Right kidney (tissue), 9 donors: ENCODE measurements at places on chromosomes 2 and 18.

- DNase-seq: no peak
Measured at GRCh38 chr2:104432991-104433390, 420.9 kb upstream of the POU3F3 start.

GRCh38 chr2:76288598-76288997, 577.9 kb upstream of the GCFC2 start:
- DNase-seq: no peak

DNA sequence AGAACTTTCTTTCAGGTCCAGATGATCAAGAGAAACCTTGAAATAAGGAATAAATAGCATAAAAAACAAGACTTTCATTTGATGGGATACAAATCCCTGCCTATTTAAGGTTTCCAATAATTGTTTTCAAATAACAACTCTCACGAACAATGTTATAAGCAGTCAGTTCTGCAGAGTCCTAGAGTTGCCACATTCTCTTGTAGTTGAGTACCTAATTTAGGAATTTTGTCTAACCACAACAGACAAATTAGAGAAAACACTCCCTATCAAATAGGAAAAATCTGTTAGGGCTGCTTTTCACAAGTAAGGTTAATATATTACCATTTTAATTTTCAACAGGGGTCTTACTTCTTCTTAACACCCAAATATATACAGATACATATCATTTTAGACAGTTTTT, 130.1 kb upstream of the CDH20 start:
- no peak for DNase-seq

GRCh38 chr2:109318150-109318948, 189.3 kb downstream of the SH3RF3 start:
- DNase-seq: peak; percentile 80

DNA sequence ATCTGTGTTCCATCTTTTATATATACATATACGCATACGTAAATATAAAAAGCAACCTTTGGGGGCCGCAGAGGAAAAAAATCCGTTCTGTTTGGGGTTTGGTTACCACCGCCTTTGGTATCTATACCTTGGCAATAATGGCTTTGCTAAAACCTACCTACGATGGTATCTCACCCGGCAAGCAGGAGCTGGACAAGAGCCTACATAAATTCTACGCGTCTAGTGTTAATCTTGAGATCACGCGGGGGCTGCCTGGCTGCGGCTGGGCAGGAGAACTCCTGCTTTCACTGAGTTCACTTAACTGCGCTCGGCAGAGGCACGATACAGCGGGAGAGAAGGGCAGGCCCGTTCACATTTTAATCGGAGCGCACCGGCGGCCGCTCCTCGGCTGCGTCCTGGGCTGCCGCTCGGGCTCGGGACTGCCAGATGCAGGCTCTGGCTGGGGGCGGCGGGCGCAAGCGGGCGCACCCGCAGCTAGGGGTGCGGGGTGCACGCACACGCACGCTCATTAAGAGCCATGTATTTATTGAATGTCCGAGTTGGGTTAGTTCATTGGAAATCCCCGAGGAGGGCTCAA, 1.7 kb upstream of the POU3F3 start:
- DNase-seq: peak; percentile 94

DNA sequence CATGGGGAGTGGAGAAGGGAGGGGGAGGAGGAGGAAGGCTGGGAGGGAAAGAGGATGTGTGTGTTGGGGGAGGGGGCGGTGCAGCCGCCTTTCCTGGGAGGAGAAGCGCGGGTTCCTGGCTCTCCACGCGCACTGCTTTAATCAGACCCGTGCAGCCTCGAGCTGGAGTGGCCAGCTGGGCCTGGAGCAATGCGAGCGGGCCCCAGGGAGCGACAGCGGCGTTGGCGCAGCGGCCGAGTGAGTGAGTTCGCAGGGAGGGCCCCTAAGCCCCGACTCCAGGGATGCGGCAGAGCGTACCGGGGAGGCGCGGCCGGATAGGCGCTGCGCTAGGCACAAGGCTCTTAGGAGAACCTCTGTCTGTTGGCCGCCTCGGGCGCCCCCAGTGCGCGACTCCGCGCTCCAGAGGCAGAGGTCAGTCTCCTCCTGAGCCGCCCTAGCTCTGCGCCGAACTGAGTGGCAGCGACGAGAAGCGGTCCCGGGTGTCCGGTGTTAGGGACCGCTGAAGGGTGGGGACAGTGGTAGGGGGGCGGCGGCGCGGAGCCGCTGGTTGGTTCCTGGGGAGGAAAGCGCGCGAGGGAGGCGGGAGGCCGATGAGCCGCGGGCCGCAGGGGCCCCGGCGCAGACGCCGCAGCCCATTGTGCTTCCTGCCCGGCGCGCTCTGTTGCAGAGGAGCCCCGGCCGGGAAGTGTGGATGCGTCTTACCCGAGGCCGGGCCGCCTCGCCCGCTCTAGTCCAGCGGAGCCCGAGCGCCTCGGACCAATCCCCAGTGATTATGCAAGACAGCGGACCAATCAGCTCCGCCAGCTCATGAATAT, 455 bp upstream of the DLX1 start:
- DNase-seq: peak; percentile 79

DNA sequence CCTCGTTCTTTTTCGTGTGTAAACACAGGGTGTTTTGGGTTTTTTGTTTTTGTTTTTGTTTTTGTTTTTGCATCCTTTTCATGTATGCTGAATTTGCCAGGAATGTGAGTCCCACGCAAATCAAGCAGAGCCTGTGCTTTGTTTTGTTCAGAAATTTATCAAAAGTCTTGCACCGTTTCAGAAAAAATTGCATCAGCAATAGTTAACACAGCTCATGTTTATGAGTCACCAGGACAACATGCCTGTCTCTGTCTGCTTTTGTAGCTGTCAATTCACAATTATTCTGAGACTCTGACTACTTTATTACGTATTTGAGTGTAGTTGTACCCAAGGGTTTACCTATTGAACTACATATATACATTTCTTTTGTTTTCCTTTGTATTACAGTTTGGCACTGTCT, 38.3 kb downstream of the MRPL44 start:
- DNase-seq: no peak

- DNase-seq: no peak
Measured at GRCh38 chr2:215937190-215937589, 76.2 kb downstream of the MREG start.

GRCh38 chr18:27428716-27429475, 243.8 kb upstream of the CHST9 start:
- no peak for DNase-seq

GRCh38 chr18:26003356-26003755, 87.1 kb downstream of the SS18 start:
- DNase-seq: no peak

DNA sequence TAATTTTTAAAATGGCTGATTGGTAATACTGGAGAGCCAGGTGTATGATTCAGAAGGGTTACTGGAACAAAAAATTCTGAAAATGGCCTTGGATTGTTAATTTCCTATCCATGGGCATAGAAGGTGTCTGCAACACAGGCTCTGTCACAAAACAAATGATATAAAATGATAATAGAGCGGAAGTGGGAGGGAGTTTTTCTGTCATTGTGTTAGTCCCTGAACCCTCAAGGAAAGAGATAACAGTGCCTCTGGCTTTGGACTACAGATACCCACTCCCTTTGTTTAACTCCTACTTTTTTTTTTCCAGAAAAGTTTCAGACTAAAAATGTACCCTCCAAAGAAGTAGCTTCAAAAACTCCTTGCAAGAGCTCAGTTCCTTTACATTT, 28.0 kb upstream of the YES1 start:
- no peak for DNase-seq

- no peak for DNase-seq
Measured at GRCh38 chr18:75898651-75899050, 471.1 kb upstream of the SMIM21 start.

DNA sequence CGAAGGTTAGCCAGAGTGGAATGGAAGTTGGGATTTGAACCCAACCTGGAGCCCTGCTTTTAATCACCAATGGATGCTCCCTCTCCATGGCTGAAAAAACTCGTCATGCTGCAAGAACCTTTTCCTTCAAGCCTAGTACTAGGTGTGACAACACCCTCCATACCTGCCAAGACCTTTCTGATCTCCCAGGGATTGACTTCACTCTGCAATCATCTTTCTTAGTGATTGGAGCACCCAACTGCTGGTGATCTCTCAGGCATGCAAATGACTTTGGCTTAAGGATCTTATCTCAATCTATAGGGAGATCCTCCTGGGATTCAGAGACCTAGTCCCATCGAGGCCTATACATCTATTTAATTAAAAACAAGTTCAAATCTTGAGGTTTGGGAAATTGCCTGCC, 23.5 kb upstream of the ITGB6 start:
- DNase-seq: no peak

DNA sequence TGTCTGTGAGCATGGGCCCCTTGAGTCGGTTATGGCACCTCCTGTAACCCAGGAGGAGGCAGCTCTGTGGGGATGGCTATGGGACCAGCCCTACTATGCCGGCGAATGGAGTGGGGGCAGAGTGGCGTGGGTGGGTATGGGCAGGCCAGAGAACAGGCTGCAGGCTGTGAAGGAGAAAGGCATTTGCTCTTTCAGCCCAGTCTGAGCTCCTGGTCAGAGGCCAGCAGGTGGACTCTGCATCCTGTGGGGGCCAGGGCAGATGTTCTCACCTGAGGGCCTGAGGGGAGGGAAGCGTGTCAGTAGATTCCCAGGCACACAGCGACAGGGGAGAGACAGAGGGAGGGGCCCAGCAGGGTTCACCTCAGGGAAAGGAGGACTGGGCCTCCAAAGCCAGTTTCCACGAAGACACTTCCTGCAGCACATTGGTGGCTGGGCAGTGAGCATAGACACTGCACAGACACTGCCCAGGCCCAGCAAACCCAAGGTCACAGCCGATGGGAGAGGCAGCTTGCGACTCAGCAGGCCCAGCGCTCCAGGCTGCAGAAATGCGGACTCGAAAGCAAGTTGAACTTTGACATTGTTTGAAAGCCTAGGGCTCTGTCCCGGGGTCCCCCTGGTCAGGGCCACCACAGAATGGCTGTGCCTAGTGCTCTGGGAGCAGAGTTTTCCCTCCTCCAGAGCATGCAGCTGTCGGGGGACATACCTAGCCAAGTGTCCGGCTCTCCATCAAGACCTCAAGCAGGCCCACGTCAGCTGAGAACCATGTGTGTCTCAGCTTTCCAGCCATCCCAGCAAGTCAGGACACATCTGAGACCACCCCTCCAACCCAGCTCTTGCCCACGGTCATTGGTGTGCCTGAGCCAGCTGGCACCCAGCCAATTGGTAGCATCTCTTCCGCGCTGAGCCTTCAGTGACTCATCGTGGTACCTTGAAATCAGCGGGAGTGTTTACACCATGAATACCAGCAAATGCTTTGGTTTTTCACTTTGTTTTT, 53.8 kb downstream of the TGOLN2 start:
- DNase-seq: no peak

DNA sequence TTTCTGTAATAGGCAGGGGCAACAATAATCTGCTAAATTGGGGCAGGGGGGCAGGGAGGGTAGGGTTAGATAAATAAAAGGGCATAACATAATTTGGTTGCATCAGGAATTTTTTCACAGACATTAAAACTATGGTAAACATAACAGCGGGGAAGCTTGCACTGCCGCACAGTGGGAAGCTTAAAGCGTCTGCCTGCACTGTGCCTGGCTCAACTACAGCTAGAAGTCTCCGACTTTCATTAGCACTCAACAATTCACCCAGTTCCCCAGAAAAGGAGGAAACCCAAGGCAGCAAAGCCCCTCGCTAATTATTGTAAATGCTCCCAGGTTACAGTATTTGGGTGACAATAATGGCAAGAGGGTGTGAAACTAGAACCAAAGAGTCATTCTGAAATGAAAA, 562.9 kb downstream of the ARHGAP15 start:
- no peak for DNase-seq

DNA sequence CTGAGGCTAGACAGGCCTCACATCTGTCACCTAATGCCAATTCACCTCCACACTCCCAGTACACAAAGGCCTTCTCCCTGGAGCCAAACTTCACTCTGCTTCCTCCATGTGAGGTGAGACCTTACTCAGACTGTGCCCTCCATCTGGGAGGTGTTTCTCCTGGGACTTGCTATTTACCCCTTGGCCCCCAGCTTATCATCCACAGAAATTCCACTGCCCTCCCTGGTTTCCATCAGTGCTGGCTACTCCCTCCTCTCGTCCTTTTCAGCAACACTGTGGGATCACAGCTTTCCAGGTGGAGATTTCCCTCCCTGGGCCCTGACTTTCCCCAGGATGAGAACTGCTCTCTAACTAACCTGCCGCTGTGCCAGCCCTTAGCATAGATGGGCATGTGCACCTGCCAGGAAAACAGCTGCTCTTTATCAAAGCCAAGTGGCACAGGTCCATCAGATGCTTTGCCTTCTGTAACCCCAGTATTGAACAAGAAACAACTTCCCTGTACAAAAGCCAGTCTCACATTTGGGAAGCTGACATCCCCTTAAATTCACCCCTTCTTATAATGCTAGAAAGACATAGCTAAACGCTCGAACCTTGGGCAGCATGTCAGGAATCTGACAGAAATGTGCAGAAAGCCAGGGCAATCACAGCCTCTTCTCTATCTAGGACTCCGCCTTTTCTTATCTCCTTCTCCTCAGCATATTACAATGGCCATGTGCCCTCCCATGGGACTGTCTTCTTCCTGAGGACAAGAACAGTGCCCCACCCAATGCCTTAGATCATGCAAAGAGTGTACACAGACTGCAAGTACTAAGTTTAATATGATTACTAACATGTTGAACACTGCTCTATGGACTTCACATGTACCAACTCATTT, 535.5 kb upstream of the ID2 start:
- no peak for DNase-seq

DNA sequence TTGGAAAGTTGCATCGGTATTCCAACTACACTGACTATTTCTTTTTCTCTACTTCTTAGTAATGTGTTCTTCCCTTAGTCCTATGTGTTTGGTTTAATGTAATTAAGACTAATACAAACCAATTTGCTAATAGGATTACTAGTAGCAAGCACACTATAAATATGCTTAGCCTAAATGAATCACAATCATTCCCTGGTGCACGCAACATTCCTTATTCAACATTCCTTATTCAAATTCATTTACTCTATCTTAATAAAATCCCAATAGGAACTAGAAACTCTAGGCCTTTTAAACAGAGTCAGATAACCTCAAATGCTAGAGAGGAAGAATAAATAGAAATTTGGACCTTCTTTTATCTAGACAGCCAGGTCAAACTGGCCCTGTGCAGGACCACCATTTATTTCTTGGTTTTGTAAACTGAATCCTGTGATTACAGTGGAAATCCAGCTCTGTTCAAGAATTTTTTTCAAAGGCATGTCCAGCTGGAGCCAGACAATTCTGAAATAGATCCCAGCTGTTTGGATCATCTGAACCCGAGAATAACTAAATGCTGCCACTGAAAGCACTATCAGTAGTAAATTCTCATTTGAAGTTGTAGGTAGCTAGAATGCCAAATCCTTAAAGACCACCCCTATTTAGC, 103.1 kb downstream of the PPP1R1C start:
- DNase-seq: no peak

- DNase-seq: no peak
Measured at GRCh38 chr2:113175042-113175628, 1.4 kb downstream of the PSD4 start.

GRCh38 chr2:85785027-85785822, 31.4 kb downstream of the ATOH8 start:
- no peak for DNase-seq

DNA sequence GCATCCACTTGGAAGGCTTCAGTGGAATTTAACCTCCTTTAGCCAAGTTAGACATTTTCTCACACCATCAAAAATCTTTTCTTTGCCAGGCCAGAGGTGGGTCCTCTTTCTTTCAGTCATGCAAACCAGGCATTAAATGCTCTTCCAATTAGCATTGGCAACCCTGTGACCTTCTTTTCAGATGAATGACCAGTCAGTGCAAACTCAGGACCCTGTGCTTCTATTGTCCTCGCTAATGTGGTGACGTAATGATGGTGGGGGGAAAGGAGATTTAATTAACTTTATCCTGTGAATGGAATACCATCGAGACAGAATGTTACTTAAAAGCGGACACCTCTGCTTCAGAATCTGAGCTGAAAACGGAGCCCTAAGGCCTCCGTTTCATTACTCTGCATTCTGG, 23.2 kb upstream of the STPG4 start:
- no peak for DNase-seq
